ENCODE measurements at places on chromosomes 16 and 17. TPM values are rescaled to one million over a fixed set of nuclear protein-coding genes. Genes with fewer than 3 reads are reported as not detected.

IRX3 gene
- total RNA-seq, result 7.0 TPM

P2RX5 gene
- 14.9 TPM for total RNA-seq

CMTM4 gene
- 51.9 TPM for total RNA-seq

TBC1D26 gene
- total RNA-seq, result 0.05 TPM

LRRC46 gene
- 1.9 TPM for total RNA-seq

RNF227 gene
- 2.6 TPM for total RNA-seq

RNF112 gene
- 0.10 TPM for total RNA-seq

MRM3 gene
- total RNA-seq, result 13.4 TPM

TMEM204 gene
- total RNA-seq, result 0.13 TPM

DCAKD gene
- total RNA-seq, result 24.3 TPM

PRDM7 gene
- total RNA-seq, result not detected

UNC45B gene
- total RNA-seq, result not detected

GAS7 gene
- total RNA-seq, result 0.05 TPM

HBQ1 gene
- total RNA-seq, result 10.4 TPM

ABCC3 gene
- total RNA-seq, result 128 TPM

CLEC10A gene
- total RNA-seq, result not detected

XPO6 gene
- total RNA-seq, result 135 TPM

NLRC3 gene
- 0.26 TPM for total RNA-seq

CDK10 gene
- 52.6 TPM for total RNA-seq

CES4A gene
- 6.1 TPM for total RNA-seq

PLEKHG4 gene
- 6.7 TPM for total RNA-seq

SPATA20 gene
- total RNA-seq, result 82.2 TPM

DNAI2 gene
- not detected for total RNA-seq

BEAN1 gene
- total RNA-seq, result not detected

SNN gene
- total RNA-seq, result 15.6 TPM

TMEM235 gene
- total RNA-seq, result not detected

AHSP gene
- total RNA-seq, result not detected

HSD11B2 gene
- 0.77 TPM for total RNA-seq

TEX19 gene
- total RNA-seq, result 0.21 TPM

RNF222 gene
- total RNA-seq, result not detected

KRTAP4-11 gene
- not detected for total RNA-seq

PRSS36 gene
- total RNA-seq, result 0.23 TPM

CD300H gene
- total RNA-seq, result not detected

CCL5 gene
- total RNA-seq, result 15.9 TPM

ASGR1 gene
- total RNA-seq, result 1.3 TPM

PROCA1 gene
- 4.9 TPM for total RNA-seq

KRT39 gene
- not detected for total RNA-seq

TAC4 gene
- not detected for total RNA-seq

GPATCH8 gene
- 30.8 TPM for total RNA-seq

SMARCD2 gene
- 59.4 TPM for total RNA-seq

NPIPB9 gene
- total RNA-seq, result 0.90 TPM

CCL11 gene
- total RNA-seq, result not detected

TP53TG3C gene
- not detected for total RNA-seq

HOXB13 gene
- total RNA-seq, result 8.1 TPM

ADGRG3 gene
- total RNA-seq, result not detected

PLK1 gene
- 94.8 TPM for total RNA-seq

OTOP2 gene
- total RNA-seq, result not detected

OR3A3 gene
- total RNA-seq, result not detected

TMIGD1 gene
- total RNA-seq, result not detected

CDRT15L2 gene
- total RNA-seq, result not detected

UTS2R gene
- 0.39 TPM for total RNA-seq

TSPOAP1 gene
- total RNA-seq, result 0.05 TPM

BRICD5 gene
- total RNA-seq, result 8.7 TPM

DYNLL2 gene
- total RNA-seq, result 19.8 TPM

MT1B gene
- total RNA-seq, result not detected

KRTAP4-1 gene
- total RNA-seq, result not detected

SLC13A2 gene
- total RNA-seq, result not detected

TBC1D3L gene
- 7.0 TPM for total RNA-seq

ENDOV gene
- 37.1 TPM for total RNA-seq

All from Panc1 (cell line).